HT1080 (cell line): ENCODE measurements at places on chromosomes 7 and 10.
A peak's percentile ranks its signal among the peaks of the same experiment; 100 is the strongest.

DNA sequence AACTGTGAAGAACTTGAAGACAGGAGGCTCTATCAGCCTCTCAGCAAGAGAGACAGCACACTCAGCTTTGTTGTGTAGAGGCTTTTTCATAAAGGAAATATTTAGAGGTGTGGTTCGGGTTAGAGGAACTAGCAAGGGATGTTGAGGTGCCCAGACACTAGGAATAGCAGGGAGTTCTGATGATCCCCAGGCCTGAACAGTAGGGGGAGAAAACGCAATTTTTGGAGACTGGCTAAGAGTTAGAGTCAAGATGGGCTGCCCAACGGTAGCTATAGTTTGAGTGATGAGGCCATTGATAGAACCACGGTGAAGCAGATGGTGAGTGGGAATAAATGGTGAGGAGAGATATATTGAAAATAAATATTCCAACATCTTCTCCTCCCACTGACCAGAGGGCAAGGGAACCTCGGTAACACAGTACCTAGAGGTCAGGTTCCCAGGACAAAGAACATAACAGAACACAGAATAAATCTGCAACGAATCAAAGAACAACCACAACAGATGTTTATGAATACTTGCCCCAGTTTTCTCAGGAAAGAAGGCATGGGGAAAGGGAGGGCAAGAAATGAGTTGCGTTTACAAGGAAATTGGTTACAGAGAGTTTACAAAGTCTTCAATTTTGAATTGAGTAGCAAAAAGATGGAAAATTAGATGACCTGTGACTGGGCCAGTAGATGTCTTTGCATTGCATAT lies 24.2 kb upstream of the BPGM start:
- DNase-seq: no peak

DNA sequence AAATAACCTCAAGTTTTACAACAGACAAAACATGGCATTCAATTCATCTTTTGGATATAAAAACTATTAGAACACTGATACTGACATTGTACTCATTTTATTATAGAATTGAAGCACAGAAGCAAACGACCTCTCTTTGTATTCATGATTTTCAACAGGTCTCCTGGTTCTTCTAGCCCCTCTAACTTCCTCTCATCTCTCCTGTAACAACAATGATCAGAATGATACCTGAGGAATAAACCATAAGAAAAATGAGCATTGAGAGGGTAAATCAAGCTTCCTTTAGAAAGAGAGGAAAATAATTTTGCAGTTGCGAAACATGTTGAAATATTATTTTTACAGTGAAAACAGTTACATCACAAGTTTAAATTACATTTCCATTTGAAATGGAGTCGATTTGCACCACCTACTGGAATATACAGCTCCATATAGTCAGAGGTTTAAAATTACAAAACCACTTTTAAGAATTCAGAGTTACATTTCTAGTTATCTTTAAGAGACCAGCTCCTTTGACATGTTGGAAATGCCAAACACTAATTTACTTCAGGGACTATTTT lies 17.5 kb upstream of the TEX36 start:
- DNase-seq: no peak

DNA sequence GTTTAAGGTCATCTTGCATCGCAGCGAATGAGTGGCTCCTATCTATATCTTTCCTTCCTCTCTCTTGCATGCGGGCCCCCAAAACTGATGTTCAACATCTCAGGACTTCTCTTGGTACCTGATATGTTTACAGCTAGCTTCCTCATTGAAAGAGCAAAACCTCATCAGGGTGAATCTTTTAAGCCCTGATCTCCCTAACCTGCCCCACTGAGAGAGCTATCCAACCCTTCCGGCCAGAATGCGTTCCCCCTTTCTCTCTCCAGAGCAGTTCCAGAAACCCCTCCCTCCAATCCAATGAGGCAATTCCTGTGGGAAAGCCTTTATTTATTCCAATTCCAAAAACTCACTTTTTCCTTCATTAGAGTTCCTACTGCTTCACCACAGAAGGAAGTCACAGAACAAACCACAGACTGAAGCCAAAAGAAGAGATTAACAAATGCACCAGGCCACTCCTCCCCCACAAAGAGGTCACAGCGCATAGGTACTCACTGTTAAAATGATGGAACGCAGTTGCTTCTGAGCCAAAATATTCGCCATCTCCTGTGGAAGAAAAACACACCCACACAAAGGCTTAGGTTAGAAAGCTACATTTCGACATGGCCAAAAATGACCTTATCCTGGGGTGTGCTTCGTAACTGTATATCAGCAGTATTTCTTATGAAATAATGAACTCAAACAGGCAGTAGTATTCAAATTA lies 232.4 kb downstream of the ELMO1 start:
- DNase-seq: no peak

GRCh38 chr7:28754027-28754426 lies 204.1 kb downstream of the TRIL start:
- peak; percentile 82 for DNase-seq

DNA sequence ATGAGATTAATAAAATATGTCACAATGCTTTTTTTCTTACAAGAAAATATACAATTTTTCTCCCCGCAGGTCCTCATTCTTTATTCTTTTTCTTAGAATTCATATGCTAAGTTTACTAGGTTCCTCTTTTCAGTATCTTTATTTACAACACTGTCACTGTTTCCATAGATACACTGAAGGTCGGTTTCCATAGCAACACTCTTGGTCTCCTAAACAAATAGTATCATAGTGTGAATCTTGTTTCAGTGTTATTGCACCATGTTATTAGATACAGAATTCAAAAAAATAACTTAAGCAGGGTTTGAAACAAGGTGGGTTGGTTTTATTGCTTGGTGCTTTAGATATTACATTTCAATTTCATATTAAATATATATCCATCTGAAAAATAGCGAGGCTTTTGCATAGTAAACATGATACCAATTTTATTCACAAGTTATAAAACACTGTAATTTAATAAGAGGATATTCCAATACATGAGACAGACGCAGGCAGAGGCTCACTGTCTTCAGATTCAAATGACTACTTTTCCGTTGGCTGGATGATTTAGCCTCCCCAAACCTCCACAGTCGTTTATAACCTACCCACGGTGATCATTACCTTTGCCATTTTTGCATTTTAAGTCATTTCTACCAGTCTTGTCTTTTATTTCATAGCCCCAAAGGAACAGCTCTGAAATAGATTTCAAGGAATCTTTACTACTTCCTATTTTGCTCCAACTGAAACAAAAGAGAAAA lies 88.9 kb upstream of the KLF6 start:
- peak; percentile 31 for DNase-seq

- DNase-seq: no peak
Measured at GRCh38 chr7:18497800-18498199, 2.3 kb downstream of the HDAC9 start.

GRCh38 chr10:21702633-21703111 lies 168.6 kb downstream of the MLLT10 start:
- DNase-seq: no peak

- no peak for DNase-seq
Measured at GRCh38 chr10:89224739-89225443, 17.8 kb upstream of the CH25H start.

DNA sequence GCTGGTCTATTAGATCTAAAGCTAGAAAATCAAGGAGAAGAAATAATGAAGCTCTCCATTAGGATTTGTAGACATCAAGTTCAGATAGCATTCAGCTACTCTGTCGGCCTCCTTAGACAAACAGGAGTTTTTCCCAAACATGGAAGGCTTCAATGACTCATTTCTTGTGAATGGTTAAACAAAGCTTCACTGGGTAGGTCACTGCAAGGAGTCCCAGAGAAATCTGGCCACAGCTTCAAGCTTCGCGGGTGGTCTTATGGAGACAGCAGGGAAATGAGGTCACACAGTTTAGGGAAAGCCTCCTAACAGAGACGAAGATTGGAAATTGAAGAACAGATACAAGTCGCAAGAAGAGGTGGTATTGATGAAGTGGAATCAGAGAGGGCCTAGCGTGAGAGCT lies 22.6 kb upstream of the LRRC72 start:
- DNase-seq: peak; percentile 77

DNA sequence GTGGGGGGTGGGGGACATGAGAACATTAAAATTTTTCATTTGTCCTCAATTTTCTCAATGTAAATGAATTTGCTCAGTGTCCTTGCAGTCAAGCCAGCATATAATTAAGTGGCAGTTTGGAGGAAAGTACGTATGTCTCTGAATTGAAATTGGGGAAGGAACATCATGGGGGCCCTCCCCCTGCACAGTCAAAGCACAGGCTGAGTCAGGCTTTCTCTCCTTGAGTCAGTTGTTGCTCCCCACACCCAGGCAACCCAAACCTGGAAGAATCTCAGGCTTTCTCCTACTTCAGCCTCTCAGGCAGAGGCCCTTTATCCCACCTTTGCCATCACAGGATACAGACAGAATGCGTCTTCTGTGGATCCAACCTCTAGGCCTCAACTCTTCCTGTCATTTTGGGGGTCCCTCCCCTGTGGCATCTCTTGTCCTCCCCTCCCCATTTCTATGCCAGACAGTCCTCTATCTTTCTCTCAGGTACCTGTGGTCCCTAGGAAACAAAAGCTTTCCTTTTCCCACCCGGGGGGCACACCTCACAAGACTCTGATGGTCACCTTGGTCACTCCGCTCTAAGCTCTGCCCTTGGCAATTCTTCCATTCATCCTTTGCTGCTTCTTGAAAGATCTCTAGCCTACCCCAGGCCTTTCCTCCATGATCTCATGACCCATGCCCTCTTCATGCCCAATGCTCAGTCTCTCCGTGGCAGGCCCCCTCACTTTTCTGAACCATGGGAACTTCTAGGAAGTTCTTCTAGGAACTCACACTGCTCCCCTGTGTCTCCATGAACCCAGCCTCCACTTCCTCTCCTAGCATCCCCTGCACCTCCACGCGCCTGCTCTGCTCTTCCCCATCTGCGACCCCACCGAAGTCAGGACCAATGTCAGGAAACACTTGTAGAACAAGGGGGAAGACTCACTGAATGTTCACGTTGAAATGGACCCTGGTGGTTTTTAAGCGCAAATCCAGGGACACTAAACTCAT lies 40.4 kb downstream of the CREB3L2 start:
- peak; percentile 36 for DNase-seq

DNA sequence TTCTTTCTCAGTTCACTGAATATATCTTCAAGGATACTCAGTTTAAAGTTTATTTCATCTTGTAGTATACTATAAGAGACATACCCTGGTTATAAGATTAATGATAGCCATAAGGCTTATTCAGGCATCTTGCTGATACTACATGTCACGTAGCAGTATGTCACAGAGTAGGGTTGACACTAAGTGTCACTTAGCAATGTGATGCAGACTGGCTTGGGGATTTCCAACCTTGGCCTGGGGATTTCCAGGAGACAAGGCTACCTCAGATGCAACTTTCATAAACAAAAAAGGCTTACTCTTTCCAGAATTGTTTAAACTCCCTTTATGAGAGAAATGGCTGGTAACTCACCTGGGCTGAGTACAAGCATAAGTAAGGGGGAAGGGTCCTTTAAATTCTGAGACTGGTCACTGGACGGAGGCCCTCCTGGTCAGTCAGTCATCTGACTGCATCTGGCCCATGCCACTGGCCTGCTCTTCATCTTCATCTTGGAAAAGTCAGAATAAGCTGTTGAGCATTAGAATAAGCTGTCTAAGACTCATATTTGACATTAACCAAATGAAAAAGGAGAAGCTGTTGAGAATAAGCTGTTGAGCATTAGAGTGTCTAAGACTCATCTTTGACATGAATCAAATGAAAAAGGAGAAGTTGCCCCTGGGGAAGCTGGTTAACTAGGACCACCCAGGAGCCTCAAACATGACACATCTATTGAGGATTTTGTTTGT lies 9.5 kb downstream of the SLC13A1 start:
- peak; percentile 8 for DNase-seq

- DNase-seq: no peak
Measured at GRCh38 chr10:80529604-80530003, 8.1 kb upstream of the SH2D4B start.

- DNase-seq: peak; percentile 95
Measured at GRCh38 chr10:80477813-80478212, 23.7 kb downstream of the TSPAN14 start.

- DNase-seq: no peak
Measured at GRCh38 chr10:15474671-15475070, 103.6 kb upstream of the FAM171A1 start.

DNA sequence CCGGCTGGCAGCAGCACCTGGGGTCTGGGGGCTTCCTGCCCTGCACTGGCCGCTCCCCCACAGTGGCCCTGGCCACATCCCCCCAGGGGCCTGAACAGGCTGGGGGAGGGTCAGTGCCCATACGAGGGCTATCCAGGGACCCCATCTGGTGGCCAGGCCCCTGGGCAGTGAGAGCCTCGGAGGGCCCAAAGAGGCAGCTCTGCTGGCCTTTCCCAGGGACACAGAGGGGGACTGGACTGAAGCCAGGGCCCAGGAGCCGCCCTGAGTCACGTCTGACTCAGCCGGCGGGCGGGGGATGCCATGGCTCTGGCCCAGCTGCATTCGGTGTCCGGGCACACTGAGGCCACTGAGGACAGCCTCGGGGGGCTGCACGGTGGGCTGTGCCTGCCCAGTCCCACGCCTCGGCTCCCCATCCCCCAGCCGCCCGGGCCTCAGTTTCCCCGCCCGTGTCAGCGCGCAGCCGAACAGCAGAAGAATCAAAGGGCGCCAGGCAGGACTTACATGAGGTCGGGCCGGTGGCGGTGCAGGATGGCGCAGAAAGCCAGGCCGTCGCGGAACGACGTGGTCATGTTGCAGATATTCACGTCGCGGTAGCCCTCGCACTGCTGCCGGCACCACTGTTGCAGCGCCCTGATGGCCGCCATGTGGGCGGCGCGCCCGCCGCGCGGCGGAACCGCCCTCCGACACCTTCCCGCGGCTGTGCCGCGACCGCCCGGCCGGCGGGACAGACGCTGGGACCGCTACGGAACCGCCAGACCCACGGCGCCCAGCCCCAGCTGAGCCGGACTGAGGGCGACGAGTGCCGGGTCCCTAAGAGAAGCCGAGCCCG lies at the start of gene MICALL2:
MICALL2 (minus strand) TSS at position 788 of the 829 bp plus-strand sequence; CDS start at position 644, 144 bp downstream.
- DNase-seq: peak; percentile 89

GRCh38 chr7:96127746-96128145 lies 194.2 kb downstream of the SLC25A13 start:
- no peak for DNase-seq

GRCh38 chr10:129712000-129712399 lies 245.0 kb downstream of the MGMT start:
- no peak for DNase-seq

GRCh38 chr10:107656932-107657331 lies 492.4 kb upstream of the SORCS1 start:
- DNase-seq: no peak

DNA sequence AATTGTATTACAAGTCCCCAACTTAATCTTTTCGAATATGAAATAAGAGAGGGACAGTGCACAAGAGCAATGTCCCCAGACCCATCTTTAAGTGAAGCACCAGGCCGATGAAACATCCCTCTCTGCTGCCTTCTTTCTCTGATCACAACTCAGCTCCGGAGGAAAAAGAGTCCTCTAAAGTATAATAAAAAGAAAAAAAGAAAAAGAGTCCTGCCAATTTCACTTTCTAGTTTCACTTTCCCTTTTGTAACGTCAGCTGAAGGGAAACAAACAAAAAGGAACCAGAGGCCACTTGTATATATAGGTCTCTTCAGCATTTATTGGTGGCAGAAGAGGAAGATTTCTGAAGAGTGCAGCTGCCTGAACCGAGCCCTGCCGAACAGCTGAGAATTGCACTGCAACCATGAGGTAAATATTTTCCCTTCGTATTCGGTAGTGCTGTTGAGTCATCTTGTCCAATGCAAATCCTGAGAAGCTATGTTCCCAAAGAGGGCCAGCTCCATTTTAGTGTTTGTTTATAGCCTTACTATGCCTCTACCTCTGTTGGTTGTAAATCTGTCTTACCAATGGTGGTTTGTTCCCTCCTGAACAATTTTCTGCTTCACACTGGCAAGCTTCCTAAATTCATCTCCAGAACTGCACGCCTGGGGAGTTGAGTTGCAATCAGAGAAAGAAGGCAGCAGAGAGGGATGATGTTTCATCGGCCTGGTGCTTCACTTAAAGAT lies at the start of gene IFIT2:
IFIT2 (plus strand) TSS at position 326 of the 725 bp plus-strand sequence; CDS start at position 404, 78 bp downstream.
- DNase-seq: peak; percentile 68
